ENCODE measurements at places on chromosomes 12 and 14.

- DNase-seq: no peak
Observed at GRCh38 chr14:45212231-45212630, 40.8 kb downstream of the MIS18BP1 start.

- DNase-seq: no peak
Observed at GRCh38 chr12:114165921-114166320, 199.8 kb upstream of the RBM19 start.

- no peak for DNase-seq
Observed at GRCh38 chr12:79886917-79887519, 47.9 kb downstream of the PPP1R12A start.

DNA sequence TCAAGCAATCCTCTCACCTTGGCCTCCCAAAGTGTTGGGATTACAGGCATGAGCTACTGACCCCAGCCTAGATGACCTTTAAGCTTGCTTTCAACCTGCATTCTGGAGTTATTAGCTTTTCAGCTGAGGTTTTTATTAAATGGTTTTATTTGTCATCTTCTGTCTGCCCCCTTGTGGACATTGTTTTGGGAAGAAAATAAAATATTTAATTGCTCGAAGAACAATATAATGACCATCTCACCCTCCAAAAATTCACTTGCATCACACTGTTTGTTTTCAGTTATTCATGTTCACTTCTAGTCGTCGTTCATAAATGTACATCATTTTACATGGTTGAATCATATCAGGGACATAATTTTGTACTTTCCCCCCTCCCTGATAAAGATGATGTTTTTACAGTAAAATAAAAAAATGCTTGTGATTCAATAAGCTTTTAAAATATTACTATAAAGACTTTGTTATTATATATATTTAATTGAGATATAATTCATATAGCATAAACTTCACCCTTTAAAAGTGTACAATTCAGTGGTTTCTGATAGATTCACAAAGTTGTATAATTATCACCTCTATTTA is 10.1 kb upstream of the SPATS2 start:
- DNase-seq: no peak

GRCh38 chr12:130214686-130215395 is 52.6 kb downstream of the FZD10 start:
- DNase-seq: no peak

DNA sequence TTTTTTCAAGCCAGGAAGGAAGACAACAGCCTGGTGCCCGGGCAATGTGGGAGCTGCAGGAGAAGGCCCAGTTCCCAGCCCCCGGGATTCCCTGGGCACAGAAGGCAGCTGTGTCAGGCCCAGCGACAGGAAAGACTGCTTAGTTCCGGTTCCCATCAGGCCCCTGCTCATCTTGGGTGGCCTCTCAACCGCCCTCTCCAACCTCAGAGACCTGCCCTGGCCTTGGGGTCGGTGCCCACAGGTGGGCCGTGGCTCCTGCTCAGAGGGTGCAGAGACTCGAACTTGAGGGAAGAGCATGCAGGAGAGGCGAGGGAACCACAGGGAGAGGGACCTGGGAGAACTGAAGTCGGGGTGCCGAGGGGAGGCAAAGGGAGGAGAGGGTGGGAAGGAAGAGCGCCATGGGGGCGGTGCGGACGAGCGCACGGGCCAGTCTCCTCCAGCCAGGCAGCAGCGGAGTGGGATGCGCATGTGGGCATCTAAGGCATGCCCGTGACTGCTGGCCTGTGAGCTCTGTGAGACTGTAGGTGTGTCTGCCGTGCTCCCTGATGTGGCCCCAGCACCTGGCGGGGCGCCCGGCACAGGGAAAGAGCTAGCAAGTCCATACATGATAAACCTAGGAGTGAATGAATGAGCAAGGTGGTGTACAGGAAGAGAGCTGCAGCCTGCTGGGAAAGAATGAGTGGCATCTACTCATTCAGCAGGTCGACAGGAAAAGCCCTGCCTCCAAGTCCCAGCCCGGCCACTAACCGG is 42.7 kb downstream of the SSH1 start:
- peak; percentile 94 for DNase-seq

DNA sequence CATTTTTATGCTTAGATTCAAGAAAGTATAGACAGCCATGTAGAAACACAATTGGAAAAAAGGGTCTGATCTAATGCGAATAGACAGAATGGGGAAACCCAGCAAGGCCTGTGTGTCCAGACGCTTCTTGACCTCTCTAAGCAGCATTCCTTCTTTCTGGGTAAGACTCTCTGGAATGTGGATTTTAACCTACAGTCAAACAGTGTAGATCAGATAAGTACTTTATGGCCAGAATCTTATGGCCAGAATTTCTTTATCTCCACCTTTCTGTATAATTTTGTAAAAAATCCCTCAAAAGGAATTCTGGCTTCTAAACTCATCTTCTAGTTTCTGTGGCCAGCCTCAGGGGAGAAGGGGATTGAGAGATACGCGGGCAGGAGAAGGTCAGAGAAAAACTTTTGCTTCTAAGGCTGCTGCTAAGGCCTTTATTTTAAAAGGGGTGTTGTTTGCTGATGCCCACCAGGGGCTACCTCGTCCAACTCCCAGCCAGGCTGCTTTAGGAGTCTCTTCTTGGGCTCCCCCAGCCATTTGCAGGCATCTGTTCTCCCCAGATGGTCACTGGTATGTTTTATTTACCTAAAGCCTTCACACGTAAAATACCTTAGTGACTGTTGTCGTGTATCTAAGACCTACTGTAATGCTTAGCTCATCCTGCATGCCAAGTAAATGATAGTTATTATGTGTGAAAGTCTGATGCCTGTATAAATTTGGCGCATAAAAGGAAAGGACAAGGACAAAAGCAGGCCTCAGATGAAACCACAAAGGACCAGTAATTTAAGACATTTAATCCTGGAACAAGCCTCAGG is 68.4 kb downstream of the ANO6 start:
- no peak for DNase-seq

- DNase-seq: no peak
Observed at GRCh38 chr12:89695830-89696229, 12.8 kb downstream of the ATP2B1 start.

- DNase-seq: no peak
Observed at GRCh38 chr14:20356422-20356821, 13.0 kb downstream of the PARP2 start.

DNA sequence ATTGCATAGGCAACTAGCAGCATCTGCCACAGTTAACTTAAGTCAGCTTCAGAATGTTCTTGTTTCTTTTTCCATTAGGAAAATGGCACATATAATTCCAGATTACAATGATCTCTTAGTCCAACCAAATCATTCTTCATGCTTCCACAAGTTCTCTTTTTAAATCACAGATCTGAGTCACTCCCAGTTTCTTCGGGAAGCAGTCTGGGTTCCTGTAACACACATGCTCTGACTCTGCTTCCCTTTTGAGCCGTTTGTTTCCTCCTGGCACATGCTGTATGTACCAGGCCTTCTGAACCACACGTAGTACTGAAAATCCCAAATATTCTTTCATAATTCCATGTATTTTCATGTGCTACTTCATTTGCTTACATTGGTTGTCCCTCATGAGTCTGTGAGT is 388.8 kb upstream of the PDE3A start:
- DNase-seq: no peak

- no peak for DNase-seq
Observed at GRCh38 chr12:12503384-12504078, 59.1 kb downstream of the DUSP16 start.

- no peak for DNase-seq
Observed at GRCh38 chr14:101849640-101850039, 88.1 kb downstream of the PPP2R5C start.

- no peak for DNase-seq
Observed at GRCh38 chr14:32109676-32110547, 32.8 kb downstream of the ARHGAP5 start.

DNA sequence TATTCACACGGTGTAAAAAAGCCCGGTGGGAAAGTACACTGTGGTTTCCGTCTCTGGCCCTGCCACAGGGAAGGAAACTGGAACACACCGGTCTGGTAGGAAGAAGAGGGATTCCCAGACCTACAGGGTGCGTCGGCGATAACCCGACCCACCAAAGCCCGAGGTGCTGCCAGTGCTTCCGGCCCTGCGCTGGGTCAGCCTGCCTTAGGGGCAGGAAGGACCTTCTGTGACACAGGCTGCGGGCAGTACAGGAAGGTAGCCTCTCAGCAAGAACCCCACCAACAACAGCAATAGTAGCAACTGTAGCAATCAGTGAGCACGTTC is 169.5 kb upstream of the FKBP4 start:
- DNase-seq: no peak

DNA sequence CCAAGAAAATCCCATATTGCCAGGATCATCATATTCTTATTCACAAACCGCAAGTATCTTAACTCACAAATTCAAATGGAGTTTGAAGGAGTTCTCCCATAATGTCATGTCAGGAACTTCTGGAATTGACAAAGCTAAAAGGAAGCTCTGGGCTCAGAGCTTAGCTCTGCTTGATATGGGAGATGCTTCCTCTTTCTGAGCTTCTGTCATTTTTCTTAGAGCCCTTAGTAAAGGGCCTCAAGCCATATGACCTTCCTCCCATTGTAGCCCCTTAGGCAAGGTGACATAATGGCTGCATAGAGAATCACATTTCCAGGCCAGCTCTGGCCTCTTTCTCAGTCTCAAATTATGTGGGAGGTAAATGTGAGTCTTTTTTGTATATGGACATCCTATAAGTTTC is 40.9 kb downstream of the SLC4A8 start:
- no peak for DNase-seq

GRCh38 chr12:20368114-20368650 is at the start of gene PDE3A:
PDE3A (plus strand) TSS chr12:20368537; CDS start chr12:20369285, 748 bp downstream.
- DNase-seq: no peak

DNA sequence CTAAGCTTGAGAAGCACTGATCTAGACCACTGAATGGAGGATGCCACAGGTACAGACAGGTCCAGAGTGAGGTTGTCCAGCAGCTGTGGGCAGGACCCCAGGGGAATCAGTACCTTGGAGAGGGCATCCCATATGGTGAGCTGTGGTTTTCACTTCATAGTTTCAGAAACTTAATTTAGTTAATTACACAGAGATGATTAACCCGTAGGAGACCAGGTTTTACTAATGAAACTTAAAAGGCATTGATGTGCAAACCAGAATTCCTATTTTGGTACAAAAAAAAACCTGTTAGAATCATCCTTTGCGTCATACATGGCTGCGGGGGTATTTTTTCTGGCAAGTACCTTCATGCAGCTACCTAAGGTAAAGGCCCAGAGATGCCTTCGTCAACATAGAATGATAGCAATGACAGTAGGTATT is 159.3 kb downstream of the DACT1 start:
- no peak for DNase-seq

- no peak for DNase-seq
Observed at GRCh38 chr12:59887178-59887577, 291.3 kb downstream of the SLC16A7 start.

DNA sequence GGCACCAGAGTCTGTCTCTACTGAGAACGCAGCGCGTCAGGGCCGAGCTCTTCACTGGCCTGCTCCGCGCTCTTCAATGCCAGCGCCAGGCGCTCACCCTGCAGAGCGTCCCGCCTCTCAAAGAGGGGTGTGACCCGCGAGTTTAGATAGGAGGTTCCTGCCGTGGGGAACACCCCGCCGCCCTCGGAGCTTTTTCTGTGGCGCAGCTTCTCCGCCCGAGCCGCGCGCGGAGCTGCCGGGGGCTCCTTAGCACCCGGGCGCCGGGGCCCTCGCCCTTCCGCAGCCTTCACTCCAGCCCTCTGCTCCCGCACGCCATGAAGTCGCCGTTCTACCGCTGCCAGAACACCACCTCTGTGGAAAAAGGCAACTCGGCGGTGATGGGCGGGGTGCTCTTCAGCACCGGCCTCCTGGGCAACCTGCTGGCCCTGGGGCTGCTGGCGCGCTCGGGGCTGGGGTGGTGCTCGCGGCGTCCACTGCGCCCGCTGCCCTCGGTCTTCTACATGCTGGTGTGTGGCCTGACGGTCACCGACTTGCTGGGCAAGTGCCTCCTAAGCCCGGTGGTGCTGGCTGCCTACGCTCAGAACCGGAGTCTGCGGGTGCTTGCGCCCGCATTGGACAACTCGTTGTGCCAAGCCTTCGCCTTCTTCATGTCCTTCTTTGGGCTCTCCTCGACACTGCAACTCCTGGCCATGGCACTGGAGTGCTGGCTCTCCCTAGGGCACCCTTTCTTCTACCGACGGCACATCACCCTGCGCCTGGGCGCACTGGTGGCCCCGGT is at the start of gene PTGDR:
TSS of gene PTGDR (plus strand) at position 198 of the 778 bp plus-strand sequence. CDS start at position 315, 117 bp downstream.
- no peak for DNase-seq

DNA sequence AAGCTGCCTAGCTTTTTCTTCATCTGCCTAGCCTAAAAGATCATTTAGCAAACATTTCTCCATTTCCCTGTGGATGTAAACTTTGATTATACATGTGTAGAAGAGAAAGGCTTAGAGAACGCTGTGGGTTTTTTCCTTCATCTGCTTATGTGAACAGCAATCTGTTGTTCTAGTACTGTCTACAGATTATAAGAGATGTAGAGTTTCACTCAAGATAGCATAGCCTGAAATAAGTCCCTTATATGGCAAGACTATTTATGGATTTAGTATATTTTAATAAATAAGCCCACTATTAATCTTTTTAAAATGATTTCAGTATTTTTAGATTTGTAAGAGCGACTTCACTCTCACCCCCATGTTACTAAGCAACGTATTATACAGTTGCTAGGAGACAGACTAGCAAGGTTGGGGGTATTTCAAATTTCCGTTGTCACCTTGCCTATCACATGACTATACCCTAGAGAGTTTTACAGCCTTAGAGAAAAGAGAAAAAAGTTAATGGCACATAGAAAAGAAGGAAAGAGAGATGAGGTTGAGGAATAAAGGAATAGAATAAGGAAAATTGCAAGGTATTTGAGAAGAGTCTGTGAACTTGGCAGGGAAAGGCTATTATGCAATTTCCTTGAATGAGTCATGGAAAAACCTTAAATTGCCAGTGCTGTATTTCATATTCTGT is 12.2 kb upstream of the TUBA1A start:
- no peak for DNase-seq

DNA sequence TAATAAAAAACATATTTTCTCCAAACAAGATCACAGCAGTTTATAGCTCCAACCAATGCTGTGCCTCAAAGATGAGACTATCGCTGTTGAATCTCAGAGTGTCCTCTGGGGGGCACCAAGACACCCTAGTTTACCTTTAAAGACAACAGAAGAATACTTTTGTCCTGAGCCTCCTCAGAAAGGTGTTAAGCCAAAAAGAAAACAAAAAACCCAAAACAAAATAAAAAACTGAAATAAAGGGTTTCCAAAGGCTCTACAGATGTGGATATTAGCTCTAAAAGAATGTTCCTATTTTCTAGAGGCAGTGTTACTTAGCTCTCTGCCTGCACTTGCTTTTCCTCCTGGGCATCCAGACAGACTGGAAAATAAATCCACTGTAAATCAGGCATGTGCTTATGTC is 86.9 kb upstream of the TTC7B start:
- no peak for DNase-seq

DNA sequence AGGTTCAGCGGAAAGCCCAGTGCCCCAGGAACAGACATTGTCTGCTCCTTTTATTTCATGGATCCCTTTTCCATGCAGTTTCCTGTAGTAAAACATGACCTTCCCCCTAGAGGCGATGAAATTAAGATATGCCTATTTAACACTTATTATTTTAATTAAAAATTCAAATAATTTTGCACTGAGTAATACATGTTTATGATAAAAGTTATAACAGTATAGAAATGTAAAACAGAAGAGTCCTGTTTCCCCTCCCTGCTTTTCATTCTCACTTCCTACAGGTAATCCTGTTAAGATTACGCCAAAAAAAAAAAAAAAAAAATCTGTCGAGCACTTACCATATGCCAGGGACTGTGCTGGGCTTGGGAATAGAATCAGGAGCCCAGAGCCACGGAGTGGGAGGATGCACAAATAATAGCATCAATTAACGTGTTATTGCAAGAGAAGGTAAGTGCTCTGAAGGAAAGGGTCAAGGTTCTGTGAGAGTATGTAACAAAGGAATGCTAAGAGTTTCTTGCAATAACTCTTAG is 830 bp upstream of the LPCAT3 start:
- no peak for DNase-seq

GRCh38 chr14:69226178-69226577 is 33.8 kb upstream of the GALNT16 start:
- no peak for DNase-seq
